ENCODE measurements at places on chromosomes 4 and X. TPM values are rescaled to one million over a fixed set of nuclear protein-coding genes. Genes with fewer than 3 reads are reported as not detected.

DNA sequence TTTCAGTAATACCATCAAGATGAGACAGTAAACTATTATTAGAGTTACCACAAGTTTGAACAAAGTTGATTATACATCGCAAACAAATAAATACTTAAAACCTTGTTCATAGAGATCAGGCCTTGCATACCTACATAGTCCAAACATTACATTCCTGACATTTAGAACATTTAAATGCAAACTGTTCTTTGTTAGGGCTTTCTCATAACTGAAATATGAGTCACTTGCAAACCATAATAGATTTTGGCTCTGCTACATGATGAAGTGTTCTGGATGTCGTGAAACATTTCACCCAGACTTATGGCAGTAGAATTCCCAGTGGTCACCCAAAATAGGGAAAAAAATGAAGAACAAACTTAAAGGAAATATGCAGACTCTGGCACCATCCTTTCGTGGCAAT, 75.0 kb downstream of the FAT4 start:
- DNase-seq = no peak

- no peak for DNase-seq
These were observed 59.9 kb downstream of the TRIML1 start for GRCh38 chr4:188198982-188199792.

DNA sequence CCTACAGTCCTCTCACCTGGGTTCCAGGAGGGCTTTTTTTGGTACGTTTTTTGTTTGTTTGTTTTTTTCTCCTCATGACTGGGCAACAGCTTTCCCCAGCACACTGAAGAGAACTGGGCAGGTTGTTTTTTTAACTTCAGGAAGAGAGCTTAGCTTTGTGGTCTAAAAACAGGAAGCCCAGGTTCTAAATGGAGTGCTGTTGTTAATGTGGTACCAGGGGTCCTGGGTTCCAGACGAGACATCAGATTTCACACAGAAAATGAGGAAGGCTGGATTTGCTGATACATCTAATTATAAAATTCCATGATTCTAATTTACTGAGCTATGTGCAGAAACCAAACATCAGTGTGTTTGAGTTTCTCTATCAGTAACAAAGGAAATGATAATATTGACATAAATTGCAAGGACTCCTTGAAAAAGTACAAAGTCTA, 4.2 kb downstream of the MYOZ2 start:
- no peak for DNase-seq

GRCh38 chr4:94544811-94545210, 93.1 kb downstream of the PDLIM5 start:
- DNase-seq = no peak

DNA sequence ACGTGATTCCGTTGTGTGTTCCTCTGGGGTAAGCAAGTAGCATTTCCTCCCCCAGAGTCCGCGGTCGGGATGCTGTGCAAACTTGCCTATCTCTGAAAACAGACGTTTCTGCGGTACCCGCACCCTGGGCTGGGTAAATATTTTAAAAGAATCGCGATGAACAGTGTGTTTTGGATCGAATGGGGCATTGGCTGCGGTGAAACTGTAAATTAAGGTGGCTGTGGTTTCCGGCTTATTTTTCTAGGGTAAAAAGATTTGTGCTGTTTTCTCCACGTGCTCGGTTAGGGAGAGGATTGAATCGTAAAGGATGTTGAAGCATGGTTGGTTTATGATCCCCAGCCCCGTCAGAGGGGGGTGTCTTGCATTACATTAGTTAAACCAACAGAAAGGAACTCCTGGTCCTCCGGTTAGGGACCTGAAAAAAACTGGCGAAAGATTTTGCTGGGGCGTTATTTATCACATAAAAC, 1.2 kb downstream of the HHIP start:
- DNase-seq = no peak

- DNase-seq = no peak
These were observed 249.2 kb downstream of the COL25A1 start for GRCh38 chr4:109053257-109053656.

GRCh38 chr4:35689870-35690269, 554.4 kb downstream of the ARAP2 start:
- no peak for DNase-seq

GRCh38 chr4:83629945-83630721, 94.2 kb downstream of the GPAT3 start:
- DNase-seq = no peak

Gene UGT2B15
- 0.21 TPM for total RNA-seq

Gene TKTL2
- total RNA-seq = not detected

Gene RAB28
- total RNA-seq = 3.2 TPM

Gene LEF1
- not detected for total RNA-seq

Gene UFSP2
- total RNA-seq = 8.6 TPM

Measured in ascending aorta (tissue), 2 donors.